ENCODE measurements at places on chromosomes 4 and X.
A peak's percentile ranks its signal among the peaks of the same experiment; 100 is the strongest.

GRCh38 chr4:31343061-31343460 is 622.9 kb downstream of the PCDH7 start:
- no peak for DNase-seq

GRCh38 chrX:149453906-149454822 is 50.9 kb downstream of the IDS start:
- DNase-seq, result no peak

- no peak for DNase-seq
These were observed 76.9 kb downstream of the LRRC66 start for GRCh38 chr4:51943221-51943620.

DNA sequence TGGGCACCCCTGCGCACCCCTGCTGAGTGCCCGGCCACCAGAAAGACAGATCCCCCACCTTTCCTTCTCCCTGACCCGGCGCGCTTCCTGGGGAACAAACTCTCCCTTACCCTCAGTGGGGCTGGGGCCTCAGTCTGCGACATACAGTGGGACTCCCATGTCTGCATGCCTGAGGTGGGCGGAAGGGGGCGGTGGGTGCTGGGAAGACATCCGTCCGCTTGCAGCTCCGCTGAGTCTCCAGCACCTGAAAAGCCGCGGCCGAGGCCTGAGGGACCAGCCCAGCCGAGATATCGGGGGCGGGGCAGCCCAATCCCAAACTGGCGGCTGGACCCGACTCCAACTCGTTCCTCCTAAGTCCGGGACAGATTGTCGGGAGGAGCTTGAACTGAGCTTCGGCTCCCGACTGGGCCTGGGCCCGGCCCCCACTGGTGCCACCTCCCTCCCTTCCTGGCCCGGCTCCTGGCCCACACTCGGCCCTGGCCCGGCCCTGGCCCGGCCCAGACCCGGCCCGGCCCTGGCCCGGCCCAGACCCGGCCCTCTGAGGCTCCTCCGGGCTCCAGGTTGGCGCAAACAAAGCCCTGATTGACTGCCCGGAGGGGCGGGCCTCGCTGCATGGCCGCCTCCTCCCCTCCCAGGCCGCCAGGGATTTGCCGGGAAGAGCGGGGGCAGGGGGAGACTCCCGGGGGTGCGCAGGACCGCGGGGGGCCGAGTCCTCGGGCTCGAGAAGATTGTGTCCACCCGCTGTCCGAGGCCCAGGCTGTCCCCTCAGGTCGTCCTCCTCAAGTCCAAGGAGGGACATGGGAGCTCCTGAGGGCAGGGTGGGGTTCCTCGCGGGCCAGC is 877 bp upstream of the SLC16A2 start:
- DNase-seq, result no peak

DNA sequence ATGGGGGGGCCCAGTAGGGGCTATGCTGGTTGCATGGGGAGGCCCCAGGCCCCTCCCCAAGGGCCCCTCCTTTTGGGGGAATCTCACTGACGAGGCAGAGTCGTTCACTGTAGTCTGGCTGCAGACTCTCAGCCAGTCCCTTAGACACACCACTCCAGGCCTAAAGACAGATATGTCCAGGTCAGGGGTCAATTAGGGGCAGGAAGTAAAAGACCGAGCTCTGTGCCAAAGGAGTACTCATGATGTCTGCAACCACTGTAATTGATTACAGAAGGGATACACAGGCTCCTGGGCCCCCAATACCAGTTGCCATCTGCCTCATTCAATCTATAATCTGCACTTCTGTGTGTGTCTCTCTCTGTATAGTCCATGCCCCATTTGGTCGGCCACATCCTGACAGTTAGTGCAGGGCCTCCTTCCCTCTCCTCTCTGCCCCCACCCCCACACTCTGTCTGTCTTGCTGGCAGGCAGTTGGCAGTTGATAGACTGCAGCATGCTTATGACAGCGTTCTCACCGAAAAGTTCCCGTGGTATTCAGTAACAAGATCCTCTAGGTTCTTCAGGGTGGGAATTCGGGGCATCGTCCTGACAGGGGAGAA is 1.3 kb upstream of the CXorf65 start:
- peak; percentile 18 for DNase-seq

Measured in activated T-helper 1 cell treated with Interleukin-2 at 50 U/mL for 16 hours (primary cell).